Camera-type eye (tissue), 1 donor: ENCODE measurements at places on chromosomes 5 and 9. TPM values are rescaled to one million over a fixed set of nuclear protein-coding genes. Genes with fewer than 3 reads are reported as not detected.

Gene ANKRD55
- total RNA-seq: 12.5 TPM

Gene AUH
- 55.1 TPM for total RNA-seq

Gene GABRB2
- 16.1 TPM for total RNA-seq

Gene COL5A1
- 407 TPM for total RNA-seq

Gene STK32A
- total RNA-seq: 17.7 TPM

Gene GTF3C5
- 48.3 TPM for total RNA-seq

Gene SAXO1
- total RNA-seq: 0.05 TPM
